Daoy (cell line): ENCODE measurements at places on chromosomes 12 and 14.

GRCh38 chr12:1778911-1779310 is 41.5 kb upstream of the LRTM2 start:
- DNase-seq: no peak

- no peak for DNase-seq
Measured at GRCh38 chr12:128909653-128910052, 56.4 kb downstream of the GLT1D1 start.

DNA sequence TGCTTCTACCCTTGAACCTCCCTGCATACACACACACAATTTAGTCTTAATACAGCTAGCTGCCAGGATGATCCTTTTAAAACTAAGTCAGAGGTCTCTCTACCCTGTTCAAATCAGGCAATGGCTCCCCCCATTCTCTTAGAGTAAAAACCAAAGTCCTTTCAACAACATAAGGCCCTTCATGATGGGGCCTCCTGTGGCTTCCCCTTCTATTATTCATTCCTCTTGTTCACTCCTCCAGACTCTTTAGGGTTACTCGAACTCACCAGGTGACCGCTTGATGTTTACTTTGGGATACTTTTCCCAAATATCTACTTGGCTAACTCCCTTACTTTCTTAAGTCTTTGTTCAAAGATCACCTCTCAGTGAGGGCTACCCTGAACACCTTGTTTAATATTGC is 30.4 kb downstream of the DENND5B start:
- no peak for DNase-seq

- peak; percentile 93 for DNase-seq
Measured at GRCh38 chr14:37594238-37594970, 645 bp downstream of the FOXA1 start.

GRCh38 chr14:33432407-33433023 is 493.8 kb downstream of the NPAS3 start:
- peak; percentile 37 for DNase-seq

- DNase-seq: no peak
Measured at GRCh38 chr12:56462565-56462964, 5.8 kb upstream of the SPRYD4 start.

- no peak for DNase-seq
Measured at GRCh38 chr12:75508159-75508558, 3.2 kb downstream of the KRR1 start.

DNA sequence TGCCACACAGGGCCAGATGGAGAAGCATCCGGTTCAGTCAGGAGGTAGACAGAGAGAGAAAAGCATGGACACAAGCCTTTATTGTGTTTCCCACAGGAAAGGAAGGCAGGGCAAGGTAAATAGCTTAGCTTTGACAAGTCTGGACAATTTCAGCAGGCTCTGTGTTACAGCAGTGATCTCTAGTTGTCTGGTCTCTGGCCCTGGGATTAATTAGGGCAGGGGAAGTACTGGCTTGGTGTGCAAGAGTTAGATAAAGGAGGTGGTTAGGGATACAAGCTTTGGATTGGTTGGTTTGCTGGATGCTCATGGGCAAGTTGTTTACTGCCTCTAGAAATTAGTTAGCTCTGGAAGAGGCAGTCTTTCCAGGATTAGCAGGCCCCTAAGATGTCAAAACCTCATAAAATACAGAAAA is 15.1 kb upstream of the NGDN start:
- no peak for DNase-seq

DNA sequence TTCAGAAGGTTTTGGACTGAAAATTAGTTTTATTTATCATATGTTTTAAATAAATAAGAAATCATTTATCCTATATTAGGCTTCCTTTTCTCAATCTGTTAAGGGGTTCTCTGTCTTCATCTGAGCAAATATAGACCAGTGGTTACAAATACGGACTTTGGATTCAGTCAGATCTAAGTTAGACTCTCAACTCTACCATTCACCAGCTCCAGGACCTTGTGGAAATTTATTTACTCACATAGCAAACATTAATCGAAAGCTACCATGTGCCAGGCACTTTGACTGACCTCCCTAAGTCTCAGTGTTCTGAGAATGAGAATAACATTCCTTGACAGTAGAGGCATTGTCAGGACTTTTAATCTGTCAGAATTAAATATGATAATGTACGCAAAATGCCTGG is 22.3 kb downstream of the KCNK10 start:
- DNase-seq: no peak

GRCh38 chr14:44149597-44149996 is 357.5 kb downstream of the FSCB start:
- peak; percentile 41 for DNase-seq

- peak; percentile 31 for DNase-seq
Measured at GRCh38 chr12:64352181-64352580, 38.4 kb downstream of the C12orf56 start.

DNA sequence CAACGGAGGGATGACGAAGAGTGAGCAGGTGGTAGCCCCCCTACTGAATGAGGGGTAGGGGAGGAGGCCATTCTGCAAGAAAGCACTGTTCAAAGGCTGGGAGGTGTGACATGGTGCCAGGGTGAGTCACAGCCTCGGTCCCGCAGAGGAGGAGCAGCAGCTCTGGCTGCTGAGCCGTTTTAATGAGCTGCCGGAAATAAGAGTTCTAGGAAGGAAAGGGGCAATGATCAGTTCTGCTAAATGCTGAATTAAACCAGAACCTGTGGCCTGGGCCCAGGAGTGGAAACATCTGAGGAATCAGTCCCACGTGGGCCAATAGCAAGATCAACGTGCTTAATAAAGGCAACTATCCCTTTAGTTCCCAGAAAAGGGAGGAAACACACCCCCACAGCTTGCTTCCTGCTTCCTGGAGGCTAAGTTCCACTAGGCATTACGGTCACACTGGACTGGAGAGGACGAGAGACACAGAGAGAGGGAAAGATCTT is 3.6 kb downstream of the ABCD4 start:
- DNase-seq: peak; percentile 80

DNA sequence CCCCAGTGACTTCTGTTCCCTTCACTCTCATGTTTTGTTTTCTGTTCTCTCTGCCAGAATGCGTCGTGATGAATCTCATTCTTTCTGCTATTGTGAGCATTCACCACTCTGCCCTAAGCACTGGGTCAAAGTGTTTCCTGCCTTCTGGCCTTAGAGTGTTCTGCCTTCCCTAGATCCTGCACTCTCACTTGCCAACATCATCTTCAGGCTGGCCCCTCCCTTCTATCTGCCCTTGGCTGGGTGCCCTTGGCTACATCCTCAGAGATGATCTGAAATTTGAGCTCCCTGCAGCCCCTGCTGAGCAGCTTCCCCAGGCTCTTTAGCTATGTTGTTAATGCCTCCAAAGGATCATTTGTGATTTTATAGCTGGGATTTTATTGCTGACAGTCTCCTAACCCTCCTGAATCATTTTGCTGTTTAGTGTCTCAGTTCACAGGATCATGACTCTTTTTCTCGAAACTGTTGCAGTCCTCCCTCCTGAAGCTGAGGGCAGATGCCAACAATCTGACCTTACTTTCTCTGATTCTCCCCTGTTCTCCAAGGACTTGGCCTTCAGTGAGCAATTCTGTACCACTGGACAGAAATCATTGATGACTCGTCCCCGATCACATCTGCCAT is 4.5 kb downstream of the DHRS2 start:
- peak; percentile 86 for DNase-seq

GRCh38 chr12:3350432-3350831 is 140.6 kb upstream of the PRMT8 start:
- DNase-seq: no peak

DNA sequence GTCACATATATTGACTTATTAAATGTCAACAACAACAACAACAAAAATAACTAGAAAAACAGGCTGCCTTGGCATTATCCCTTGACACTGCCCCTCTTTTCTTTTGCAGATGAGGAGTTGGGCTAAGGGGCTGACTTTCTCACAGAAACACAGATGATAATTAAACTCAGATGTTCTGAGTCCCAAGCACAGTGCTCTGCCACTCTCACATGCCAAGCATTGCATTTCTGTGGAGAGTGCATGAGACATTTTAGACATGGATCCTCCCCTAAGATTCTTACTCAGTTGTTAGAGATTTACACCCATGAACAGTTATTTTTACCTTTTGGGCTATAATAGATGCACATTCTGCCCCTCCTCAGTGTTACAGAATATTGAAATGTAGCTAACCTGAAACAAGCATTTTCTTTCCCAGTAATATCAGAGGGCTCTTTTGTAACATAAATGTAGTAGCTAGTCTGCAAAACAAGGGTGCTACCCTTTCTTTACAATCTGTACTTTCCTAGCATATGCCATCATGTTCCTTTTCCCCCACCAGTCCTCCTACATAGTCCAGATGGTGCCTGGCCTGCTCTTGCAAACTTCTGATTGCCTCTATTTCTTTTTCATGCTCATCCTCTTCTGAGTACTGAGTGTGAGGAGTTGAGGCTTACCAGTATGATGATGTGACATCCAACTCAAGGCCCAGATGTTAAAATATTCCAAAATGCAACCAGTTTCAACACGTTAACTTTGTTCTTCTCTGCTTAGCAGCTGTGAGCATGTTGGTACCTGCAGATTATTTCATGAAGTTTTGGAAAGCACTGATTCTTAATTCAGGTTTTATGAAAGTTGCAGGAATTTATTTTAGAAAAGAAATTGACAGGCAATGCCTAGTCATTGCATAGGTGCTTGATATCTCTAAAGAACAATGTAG is 125.0 kb upstream of the ATP2B1 start:
- no peak for DNase-seq

- DNase-seq: peak; percentile 18
Measured at GRCh38 chr12:31362759-31363415, 36.9 kb upstream of the SINHCAF start.

GRCh38 chr14:102872020-102872419 is 50.4 kb upstream of the AMN start:
- no peak for DNase-seq

GRCh38 chr12:3113671-3114325 is 36.6 kb downstream of the TSPAN9 start:
- no peak for DNase-seq

DNA sequence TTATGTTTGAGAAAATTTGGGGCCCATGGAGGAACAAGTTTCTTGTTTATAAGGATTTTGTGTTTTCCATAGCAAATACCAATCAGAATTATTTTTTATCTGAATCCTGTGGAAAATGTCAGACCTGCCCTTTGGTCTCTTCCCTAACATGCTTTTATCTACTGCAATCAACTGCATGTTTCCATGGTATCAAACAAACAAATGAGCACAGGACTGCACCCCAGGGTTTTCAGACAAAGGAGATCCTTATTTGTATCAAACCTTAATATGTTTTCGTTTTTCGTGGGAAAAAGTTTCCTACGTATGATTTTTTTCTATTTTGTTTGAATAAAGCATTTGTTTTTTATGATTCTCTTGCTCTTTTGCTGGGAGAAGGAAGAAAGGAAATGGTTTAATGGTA is 91.1 kb downstream of the GPR135 start:
- DNase-seq: no peak

DNA sequence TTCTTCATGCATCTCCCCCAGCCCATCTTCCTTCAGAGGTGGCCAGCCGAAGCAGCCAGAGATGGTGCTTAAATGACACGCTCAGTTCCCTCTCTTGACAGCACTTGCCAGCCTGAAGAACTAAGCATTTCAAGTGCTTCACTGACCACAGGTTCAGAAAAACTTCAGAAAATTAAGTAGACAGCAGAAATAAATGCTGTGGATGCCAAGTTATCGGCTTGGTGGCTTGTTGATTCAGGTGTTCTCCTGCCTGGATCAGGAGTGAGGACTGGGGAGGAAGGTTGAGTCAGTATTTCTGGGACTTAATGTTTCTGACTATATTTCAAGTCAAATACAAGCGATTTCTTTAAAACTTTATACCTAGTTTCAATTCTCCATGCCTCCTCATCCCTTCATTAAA is 58.2 kb downstream of the CRACR2A start:
- DNase-seq: no peak

DNA sequence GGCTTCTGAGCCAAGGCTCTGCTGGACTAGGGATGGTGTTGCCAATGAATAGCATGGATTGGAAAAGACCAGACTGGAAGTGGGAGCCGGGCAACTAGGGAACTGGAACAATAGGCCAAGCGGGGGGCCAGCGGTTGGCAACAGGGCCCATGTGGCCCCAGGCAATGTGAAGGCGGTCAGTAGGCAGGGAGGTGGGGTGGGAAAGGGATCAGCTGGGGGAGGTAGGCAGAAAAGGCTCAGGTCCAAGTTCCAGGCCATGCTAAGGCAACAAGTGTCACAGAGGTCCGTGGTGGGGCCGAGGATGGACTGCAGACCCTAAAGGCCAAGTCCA is 14.9 kb upstream of the MLXIP start:
- DNase-seq: no peak

DNA sequence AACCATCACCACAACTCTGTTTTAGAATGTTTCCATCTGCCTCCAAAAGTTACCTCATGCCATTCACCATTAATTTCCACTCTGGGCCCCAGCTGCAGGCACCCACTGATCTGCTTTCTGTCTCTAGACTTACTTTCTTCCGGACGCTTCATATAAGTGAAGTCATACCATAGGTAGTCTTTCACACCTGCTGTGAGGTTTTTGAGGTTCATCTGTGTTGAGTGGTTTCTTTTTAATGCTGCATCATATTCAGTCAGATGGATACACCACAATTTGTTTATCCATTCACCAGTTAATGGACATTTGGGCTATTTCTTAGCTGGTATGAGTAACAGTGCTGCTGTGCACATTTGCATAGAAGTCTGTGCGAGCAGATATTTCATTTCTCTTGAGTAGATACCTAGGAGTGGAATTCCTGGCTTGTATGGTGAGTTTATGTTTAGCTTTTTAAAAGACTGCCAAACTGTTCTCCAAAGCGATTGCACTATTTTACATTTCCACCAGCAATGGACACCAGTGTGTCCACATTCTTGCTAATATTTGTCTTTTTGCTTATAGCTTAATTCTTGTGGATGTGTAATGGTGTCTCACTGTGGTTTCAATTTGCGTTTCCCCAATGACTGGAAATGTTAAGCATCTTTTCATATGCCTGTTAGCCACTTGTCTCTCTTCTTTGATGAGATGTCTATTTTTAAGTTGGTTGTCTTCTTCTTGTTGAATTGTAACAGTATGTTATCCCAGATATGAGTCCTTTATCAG is 48.3 kb downstream of the ZFYVE21 start:
- DNase-seq: no peak

DNA sequence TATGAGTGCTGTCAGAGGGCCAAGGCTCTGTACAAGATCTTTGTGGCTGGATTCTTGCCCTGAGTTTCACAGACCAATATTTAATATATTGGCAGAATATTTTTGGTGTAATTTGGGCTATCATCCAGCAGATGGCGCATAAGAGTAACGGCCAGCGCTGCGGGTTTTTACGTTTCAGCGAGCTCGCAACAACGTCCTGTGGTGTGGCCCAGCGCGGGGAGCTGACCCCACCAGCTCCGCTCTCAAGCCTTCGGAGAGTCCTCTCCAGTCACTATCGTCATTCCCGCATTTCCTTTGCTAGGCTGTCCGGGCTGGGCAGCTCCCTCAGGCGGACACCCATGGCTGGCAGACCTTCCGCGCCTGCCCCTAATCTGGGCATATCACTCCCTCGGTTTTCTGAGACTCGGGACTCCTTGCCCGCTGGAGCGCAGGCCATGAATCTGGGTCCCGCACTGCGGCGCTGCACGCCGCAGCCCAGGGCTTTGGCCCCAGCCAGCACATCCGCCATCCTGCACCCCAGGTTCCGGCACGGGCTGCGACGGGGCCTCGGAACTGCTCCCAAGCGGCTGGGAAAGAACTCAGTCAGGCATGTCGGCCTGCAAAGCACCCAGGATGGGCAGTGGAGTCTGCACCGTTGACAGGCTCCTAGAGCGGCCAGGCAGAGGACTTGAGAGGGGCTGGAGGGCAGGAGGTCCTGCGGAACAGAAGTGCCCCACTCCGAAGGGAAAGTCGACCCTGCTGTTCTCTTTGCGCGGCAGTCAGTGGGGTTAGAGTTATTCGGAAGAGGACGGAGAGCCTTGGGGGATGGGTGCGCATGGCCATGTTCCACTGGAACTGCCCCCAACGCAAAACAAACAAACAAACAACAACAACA is 18.4 kb downstream of the OLR1 start:
- DNase-seq: peak; percentile 45

GRCh38 chr12:29072631-29073030 is 76.4 kb upstream of the FAR2 start:
- DNase-seq: no peak
